H9 (cell line): ENCODE measurements at places on chromosomes 11 and 22. TPM values are rescaled to one million over a fixed set of nuclear protein-coding genes. Genes with fewer than 3 reads are reported as not detected.
A peak's percentile ranks its signal among the peaks of the same experiment; 100 is the strongest.

RCOR2 gene
- 117 and 118 TPM in 2 replicates for total RNA-seq

HTATIP2 gene
- total RNA-seq: 32.8 and 33.6 TPM in 2 replicates

OR56A1 gene
- total RNA-seq: 0.07 TPM in 2 replicates

OR52K1 gene
- total RNA-seq: not detected in 2 replicates

SLC7A4 gene
- 0.09 and 0.22 TPM in 2 replicates for total RNA-seq

MORC2 gene
- 37.2 and 37.4 TPM in 2 replicates for total RNA-seq

GRCh38 chr11:31827455-31828206 lies 16.5 kb upstream of the PAX6 start:
- DNase-seq: no peak
- H3K36me3 ChIP-seq: no peaks in the 10 kb centered on the region
- H3K4me1 ChIP-seq: no peaks in the 10 kb centered on the region; the same call in 1 of the 2 replicates
- peaks cover 45% of the 10 kb centered on the region for H3K27me3 ChIP-seq

GRCh38 chr22:37173709-37174108 lies 14.3 kb downstream of the C1QTNF6 start:
- no peak overlapping the region for H3K27ac ChIP-seq
- H3K27me3 ChIP-seq: no peaks in the 10 kb centered on the region
- DNase-seq: no peak
- no peaks in the 10 kb centered on the region for H3K4me1 ChIP-seq
- H3K36me3 ChIP-seq: no peaks in the 10 kb centered on the region

DNA sequence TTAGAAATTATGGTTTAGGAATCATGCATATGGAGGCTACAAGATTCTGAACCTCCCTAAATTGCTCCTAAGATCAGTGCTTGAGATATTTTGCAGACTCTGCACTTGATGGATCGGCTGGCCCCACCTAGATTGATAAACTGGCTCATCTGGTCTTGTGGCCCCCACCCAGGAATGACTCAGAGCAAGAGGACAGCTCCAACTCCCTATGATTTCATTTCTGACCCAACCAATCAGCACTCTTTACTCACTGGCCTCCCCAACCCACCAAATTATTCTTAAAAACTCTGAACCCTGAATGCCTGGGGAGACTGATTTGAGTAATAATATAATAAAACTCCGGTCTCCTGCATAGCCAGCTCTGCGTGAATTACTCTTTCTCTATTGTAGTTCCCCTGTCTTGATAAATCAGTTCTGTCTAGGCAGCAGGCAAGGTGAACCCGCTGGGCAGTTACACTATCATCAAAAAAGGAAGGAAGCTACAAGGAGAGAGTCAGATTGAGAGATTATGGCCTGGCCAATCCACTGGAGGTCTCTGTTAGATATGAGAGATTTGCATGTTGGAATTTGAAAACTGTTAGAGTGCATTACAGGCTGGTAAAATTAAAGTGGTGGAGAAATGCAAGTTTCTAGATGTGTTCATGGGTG lies 245.8 kb downstream of the CSNK2A3 start:
- no peaks in the 10 kb centered on the region for H3K36me3 ChIP-seq
- H3K27ac ChIP-seq: no peak overlapping the region
- H3K4me1 ChIP-seq: no peaks in the 10 kb centered on the region; the same call in 1 of the 2 replicates
- H3K4me3 ChIP-seq: no peak overlapping the region
- no peak for DNase-seq

DNA sequence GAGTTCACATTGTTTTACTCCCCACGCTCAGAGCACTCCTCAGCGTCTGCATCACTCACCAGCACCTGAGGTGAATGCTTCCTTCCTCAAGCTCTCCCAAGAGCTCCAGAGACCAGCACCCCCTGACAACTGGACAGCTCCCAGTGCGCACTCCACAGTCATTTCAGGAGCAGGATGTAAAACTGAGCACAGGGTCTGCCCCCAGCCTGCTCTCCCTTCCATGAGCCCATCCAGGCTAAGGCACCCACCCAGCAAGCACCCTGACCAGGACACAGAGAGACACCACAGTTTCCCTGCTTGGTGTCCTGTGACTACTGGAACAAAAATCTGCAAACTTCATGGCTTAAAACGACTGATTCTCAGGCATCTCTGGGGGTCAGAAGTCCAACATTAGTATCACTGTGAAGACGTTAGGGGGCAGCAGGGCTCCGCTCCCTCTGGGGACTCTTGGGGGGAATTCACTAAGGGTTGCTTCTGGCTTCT lies 3.3 kb downstream of the SCGB1D2 start:
- DNase-seq: peak; percentile 76
- H3K4me1 ChIP-seq: no peaks in the 10 kb centered on the region
- no peak overlapping the region for H3K4me3 ChIP-seq

DNA sequence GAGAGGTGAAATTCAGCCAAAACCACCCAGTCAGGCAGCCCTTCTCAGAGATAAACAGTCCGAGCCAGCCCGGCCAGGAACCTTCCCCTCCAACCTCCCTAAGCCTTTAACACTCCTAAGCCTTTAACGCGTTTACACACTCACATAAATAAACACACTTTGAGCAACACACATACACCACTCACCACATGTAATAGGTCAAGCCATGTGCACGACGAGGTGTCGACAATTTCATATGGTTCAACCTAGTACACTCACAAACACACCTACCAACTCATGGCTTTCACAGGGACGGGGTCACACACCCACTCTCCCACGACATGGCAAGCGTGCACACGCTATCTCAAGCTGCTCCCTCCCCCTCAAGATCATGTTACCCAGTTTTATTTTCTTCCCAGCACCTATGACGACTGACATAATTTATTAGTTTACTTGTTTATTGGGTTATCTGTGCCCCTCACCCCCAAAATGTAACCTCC lies 15.5 kb downstream of the SLC43A1 start:
- DNase-seq: no peak
- H3K36me3 ChIP-seq: peaks cover 19% of the 10 kb centered on the region
- no peak overlapping the region for H3K27ac ChIP-seq
- H3K4me3 ChIP-seq: peak overlapping the region; percentile 6; the same call in 1 of the 2 replicates
- H3K27me3 ChIP-seq: no peaks in the 10 kb centered on the region
- peaks cover 5% of the 10 kb centered on the region; the same call in 1 of the 2 replicates for H3K4me1 ChIP-seq

DNA sequence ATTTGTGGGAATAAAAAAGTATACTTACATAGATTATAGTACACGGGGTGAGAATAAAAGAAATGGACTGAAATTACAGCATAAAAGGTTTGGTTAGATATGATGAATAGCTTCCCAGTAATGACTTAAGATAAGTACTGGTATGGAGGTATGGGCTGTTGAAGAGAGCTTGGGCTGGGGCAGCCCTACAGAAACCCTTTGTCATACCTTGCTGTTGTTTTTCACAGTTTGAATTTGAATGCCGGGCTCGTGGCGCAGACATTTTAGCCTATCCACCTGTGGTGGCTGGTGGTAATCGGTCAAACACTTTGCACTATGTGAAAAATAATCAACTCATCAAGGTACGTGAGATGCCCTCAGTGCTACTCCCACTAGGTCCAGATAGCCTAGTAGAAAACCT lies 42.3 kb upstream of the RBX1 start:
- DNase-seq: peak; percentile 28
- no peak overlapping the region for H3K27ac ChIP-seq
- H3K27me3 ChIP-seq: no peaks in the 10 kb centered on the region
- peaks cover 19% of the 10 kb centered on the region for H3K36me3 ChIP-seq

- no peak overlapping the region for H3K27ac ChIP-seq
- no peak for DNase-seq
- H3K36me3 ChIP-seq: no peaks in the 10 kb centered on the region; the same call in 1 of the 2 replicates
- peaks cover 17% of the 10 kb centered on the region for H3K4me1 ChIP-seq
- H3K4me3 ChIP-seq: no peak overlapping the region
- no peaks in the 10 kb centered on the region for H3K27me3 ChIP-seq
Observed at GRCh38 chr11:16985297-16985696, 28.9 kb downstream of the PLEKHA7 start.

DNA sequence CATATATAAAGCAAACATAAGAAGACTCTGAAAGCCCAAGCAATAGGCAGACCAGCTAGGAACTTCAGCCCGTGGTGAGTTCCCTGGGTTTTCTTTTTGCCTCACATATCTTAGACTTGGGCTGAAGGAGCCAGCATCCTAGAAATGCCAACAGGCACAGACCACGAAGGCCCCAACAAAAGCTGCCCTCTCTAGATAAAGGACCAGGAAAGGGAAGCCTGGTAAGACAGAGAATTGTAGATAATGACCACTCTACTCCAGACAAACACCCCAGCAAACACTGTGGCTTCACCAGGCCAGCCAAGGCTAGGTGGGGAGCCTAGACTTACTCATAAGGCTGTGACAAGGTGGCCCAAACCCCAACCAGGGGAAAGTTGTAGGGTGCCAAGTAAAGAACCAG lies 11.2 kb downstream of the GAL start:
- H3K4me1 ChIP-seq: peaks cover 2% of the 10 kb centered on the region; the same call in 1 of the 2 replicates
- peaks cover 8% of the 10 kb centered on the region for H3K36me3 ChIP-seq
- H3K27me3 ChIP-seq: no peaks in the 10 kb centered on the region
- H3K4me3 ChIP-seq: no peak overlapping the region
- no peak for DNase-seq

DNA sequence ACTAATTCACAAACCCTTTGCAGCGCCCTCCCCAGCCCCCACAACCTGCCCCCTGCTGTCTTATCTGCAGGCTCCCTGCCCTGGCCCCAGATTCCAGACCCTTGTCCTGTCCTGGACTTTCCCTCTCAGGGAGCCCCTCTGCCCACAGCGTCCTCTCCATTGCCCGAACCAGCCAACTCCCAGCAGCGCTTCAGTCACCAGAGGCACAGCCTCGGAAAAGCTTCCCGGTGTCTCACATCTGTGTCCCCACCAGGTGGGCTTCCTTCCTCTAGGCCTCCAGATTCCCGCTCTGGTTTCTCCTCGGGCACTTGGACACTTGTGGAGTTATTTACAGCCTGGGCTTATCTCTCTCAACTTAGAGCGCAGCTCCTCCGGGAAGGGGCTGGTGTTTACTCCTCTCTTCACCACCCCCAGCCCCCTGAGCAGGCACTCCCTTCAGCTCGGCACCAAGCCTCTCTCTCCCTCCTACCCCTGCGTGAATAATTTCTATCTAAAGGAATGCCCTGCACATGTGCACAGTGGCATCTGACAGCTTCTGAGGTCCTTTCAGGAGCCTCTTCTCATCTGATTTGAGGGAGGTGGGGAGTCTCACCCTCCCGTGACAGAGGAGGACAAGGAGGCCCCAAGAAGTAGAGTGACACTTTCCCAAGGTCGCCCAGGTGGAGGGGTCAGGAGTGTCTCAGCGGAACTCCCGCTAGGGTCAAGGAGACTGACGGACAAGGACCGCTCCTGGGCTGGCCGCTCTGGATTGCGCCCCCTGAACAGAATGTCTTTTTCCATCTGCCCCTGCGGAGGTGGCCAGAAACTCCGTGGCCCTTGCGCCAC lies 838 bp downstream of the WNT11 start:
- H3K4me3 ChIP-seq: peak overlapping the region; percentile 53
- H3K27ac ChIP-seq: no peak overlapping the region
- no peak for DNase-seq
- H3K27me3 ChIP-seq: peaks cover 58% of the 10 kb centered on the region
- H3K36me3 ChIP-seq: no peaks in the 10 kb centered on the region; the same call in 2 of the 3 replicates
- no peaks in the 10 kb centered on the region for H3K4me1 ChIP-seq

DNA sequence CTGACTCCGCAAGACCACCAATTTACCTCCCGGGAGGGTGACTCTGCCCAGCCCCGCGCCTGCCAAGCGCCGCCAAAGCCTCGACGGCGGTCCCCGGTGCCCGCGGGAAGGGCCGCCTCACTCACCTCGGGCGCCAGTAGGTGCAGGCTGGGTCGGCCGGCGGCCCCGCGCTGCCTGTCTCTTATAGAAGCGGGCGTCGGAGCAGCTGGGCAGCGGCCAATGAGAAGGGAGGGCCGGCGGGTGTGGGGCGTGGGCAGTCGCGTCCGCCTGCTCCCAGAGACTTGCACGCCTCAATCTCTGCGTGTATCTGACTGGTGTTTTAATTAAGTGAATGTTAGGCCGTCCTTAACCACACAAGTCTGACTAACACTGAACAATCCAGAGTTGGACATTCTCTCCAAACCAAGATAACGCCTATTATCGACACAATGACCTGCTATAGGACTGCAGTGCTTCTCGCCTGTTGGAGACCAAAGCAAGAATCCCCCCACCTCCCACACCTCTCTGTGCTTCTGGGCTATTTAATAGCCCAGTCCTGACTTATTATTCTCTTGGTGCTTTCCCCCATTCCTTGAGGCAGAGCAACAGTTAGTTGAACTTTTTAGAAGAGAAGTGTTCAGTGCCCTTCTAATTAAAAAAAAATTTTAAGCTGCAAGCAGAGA lies at the start of gene TPH1:
Gene TPH1, minus strand, starts transcription at position 154 of the 662 bp plus-strand sequence. CDS start 5,507 bp downstream, outside the sequence.
- no peak within 1 kb of the TSS for H3K27ac ChIP-seq
- peaks cover 6% of the 10 kb centered on the region; the same call in 1 of the 2 replicates for H3K27me3 ChIP-seq
- H3K36me3 ChIP-seq: no peaks in the 10 kb centered on the region

DNA sequence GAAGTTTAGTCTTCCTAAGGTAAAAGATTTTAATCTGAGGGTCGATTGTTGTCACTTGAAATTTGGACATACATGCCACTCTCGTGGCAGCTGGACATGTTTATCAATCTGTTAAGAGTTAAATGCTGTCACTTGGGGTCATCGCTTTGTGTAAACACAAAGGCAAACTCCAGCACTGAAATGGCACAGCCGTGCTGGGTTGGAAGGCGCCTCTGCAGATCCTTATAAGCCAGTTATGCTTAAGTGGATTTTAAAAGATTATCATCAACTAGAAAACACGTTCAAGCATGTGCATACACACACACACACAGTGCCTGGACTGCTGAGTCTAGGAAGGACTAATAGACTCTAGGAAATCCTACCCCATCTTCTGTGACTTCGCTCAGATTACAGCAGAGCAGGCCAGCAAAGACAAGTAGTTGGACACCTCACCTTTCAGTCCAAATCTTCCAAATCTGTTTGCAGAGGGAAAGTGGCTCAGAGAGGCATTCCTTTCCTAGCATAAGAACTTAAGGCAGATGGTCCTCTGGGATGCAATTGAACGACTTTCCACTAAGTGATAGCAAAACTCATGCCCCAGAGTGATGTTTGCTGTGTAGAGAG lies 83.7 kb downstream of the CACNG2 start:
- no peak overlapping the region for H3K4me3 ChIP-seq
- H3K27ac ChIP-seq: no peak overlapping the region
- H3K4me1 ChIP-seq: no peaks in the 10 kb centered on the region
- H3K27me3 ChIP-seq: no peaks in the 10 kb centered on the region
- no peaks in the 10 kb centered on the region for H3K36me3 ChIP-seq
- no peak for DNase-seq

- H3K4me1 ChIP-seq: no peaks in the 10 kb centered on the region
- DNase-seq: no peak
- H3K4me3 ChIP-seq: no peak overlapping the region
- H3K27me3 ChIP-seq: no peaks in the 10 kb centered on the region
Observed at GRCh38 chr22:37618072-37618656, 9.5 kb downstream of the GGA1 start.

DNA sequence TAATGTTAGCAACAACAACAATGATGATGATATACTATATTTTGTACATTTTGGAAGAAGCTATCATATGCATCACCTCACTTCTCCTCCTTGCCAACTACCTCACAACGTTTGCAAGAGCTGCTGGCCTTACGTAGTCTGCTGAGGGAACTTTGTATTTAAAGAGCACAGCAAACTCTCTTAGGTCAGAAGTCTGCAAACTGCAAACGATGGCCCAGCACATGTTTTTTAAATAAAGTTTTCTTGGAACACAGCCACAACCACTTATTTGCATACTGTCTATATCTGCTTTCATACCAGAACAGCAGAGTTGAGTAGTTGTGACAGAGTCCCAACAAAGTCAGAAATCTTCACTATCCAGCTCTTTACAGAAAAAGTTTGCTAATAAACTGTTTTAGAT lies 261.7 kb downstream of the TENM4 start:
- DNase-seq: no peak
- no peak overlapping the region for H3K27ac ChIP-seq
- no peaks in the 10 kb centered on the region for H3K36me3 ChIP-seq
- no peaks in the 10 kb centered on the region; the same call in none of the 2 replicates for H3K27me3 ChIP-seq
